ENCODE measurements at places on chromosomes 11 and 22. TPM values are rescaled to one million over a fixed set of nuclear protein-coding genes. Genes with fewer than 3 reads are reported as not detected.

KRTAP5-2 gene
- not detected for total RNA-seq

GLYATL2 gene
- total RNA-seq: not detected

OR5B21 gene
- not detected for total RNA-seq

OR2AG2 gene
- total RNA-seq: 0.11 TPM

INS gene
- total RNA-seq: not detected

MAPK8IP2 gene
- 0.54 TPM for total RNA-seq

PGA5 gene
- total RNA-seq: not detected

CFAP300 gene
- total RNA-seq: 13.3 TPM

CAPN5 gene
- 7.2 TPM for total RNA-seq

VSIG10L2 gene
- total RNA-seq: not detected

ZBTB44 gene
- 34.2 TPM for total RNA-seq

THRSP gene
- not detected for total RNA-seq

ACTN3 gene
- total RNA-seq: not detected

PAMR1 gene
- total RNA-seq: 0.11 TPM

XBP1 gene
- 303 TPM for total RNA-seq

ZPR1 gene
- total RNA-seq: 29.5 TPM

APOL5 gene
- total RNA-seq: not detected

TRIM6 gene
- total RNA-seq: 26.7 TPM

TIGD3 gene
- 0.11 TPM for total RNA-seq

SCN4B gene
- 0.43 TPM for total RNA-seq

SUSD2 gene
- 2.0 TPM for total RNA-seq

FAM227A gene
- 3.1 TPM for total RNA-seq

AP1B1 gene
- total RNA-seq: 53.8 TPM

TOP3B gene
- total RNA-seq: 28.7 TPM

ANKK1 gene
- 1.6 TPM for total RNA-seq

All from placental epithelial cell (primary cell).